ENCODE measurements at places on chromosomes 13 and 19.

GRCh38 chr19:43727593-43727853 lies 11.6 kb downstream of the IRGC start:
- DNase-seq: no peak

DNA sequence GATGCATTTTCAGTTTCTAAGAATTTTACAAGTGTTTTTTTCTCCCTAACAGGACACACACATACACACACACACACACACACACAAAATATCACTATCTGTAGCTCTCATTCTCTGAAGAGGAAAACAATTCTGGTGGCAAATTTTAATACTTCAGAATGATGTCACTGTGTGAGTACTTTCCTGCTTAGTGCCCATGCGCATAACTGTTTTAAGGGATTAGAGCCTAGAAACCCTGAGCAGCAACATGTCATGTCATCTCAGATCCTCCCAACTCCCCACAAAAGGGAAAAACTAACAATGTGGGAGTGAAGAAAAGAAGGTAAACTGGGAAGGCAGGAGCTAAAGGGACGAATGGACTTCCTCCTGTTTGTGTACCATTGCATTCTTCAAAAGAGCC lies 401.2 kb downstream of the SPRY2 start:
- no peak for DNase-seq

DNA sequence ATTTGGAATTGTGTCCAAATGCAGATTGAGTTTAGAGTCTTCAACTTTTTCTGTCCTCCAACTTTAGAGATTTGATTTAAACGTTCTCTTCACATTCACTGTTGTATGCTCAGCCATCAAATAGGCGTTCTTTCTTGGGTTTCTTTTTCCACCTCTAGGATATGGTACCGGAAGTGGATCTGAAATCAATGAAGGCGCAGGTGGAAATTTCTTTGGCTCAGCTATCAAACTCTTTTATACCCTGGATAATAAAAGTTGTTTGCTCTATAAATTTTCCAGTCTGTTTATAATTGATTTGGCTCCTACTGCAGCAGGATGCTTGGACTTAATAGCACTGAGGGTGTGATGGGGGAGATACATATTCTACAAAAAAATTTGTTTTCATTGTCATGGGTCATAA lies 1.6 kb downstream of the COG3 start:
- DNase-seq: no peak

GRCh38 chr19:23394511-23394910 lies 760 bp downstream of the ZNF91 start:
- DNase-seq: no peak

DNA sequence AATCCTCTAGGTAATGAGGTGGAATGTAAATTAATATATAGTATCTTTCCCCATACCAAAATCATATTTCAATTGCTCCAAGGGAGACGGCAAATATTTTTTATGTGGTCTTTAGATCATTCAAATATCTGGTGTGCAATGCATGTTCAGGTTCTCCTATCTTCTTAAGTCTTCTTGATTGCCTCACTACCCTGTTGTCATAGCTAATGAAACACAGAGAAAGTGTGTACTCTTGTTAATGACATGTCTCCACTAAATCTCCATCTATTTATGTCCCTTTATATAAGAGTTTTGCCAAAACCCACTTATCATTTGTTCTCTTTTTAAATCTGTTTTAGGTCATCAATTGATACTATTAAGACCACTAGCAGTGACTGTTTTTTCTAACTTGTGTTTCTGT lies 6.6 kb downstream of the STARD13 start:
- no peak for DNase-seq

DNA sequence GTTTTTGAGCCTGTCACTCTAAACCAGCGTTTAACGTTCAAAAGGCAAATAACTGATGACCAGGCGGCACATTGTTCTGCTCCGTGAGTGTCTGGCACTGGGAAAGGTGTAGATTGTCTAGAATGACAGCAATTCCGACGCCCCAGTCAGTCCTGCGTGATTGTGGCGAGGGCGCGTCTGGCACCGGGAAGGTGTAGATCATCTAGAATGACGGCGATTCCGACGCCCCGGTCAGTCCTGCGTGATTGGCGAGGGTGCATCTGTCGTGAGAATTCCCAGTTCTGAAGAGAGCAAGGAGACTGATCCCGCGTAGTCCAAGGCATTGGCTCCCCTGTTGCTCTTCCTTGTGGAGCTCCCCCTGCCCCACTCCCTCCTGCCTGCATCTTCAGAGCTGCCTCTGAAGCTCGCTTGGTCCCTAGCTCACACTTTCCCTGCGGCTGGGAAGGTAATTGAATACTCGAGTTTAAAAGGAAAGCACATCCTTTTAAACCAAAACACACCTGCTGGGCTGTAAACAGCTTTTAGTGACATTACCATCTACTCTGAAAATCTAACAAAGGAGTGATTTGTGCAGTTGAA lies 26.1 kb upstream of the NDUFS7 start:
- no peak for DNase-seq

DNA sequence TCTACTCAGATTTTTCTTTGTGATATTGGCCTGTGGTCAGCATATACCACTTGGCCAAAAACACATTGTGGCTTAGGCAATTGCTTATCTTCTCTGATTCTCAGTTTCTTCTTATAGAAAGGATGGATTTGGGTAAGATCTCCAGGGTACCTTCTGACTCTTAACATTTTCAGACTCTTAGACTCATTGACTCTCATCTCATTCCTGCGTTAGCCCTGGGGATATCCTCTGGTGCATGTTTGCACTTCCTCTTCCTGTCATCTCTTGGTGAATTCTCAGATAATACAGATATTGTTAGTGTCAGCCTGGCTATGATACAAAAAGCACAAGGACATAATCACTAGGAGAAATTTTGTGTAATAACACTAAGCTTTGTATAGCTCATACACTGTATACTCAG lies 492.5 kb upstream of the GPC6 start:
- no peak for DNase-seq

DNA sequence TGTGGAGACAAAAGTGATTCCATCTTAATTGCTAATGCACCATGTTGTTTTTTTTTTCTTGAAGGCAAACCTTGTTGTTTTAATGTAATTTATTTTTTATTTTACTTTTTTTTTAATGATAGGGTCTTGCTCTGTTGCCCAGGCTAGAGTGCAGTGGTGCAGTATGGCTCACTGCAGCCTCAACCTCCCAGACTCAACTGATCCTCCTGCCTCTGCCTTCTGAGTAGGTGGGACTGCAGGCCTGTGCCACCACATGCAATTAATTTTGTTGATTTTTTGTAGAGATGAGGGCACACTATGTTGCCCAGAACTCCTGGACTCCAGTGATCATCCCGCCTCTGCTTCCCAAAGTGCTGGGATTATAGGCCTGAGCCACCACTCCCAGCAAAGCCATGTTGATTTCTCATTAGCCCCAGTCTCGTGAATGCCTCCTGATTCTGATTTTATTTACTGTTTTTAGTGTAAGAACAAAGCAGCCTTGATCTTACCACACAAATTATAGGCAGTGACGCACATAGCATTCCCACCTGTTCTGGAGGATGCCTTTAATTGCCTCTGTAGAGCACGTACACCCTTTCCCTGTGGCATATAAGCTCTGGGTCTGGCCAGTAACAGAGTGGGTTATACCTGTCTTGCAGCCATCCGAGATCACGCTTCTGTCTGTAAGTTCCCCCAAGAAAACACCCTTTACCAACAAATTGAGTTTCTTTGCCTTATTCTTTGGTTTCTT lies 150.4 kb downstream of the GGACT start:
- no peak for DNase-seq

Data from A549 (cell line).